ENCODE measurements at places on chromosomes 1 and 21.

- no peak for DNase-seq
Observed at GRCh38 chr21:25509862-25510261, 97.4 kb downstream of the MRPL39 start.

DNA sequence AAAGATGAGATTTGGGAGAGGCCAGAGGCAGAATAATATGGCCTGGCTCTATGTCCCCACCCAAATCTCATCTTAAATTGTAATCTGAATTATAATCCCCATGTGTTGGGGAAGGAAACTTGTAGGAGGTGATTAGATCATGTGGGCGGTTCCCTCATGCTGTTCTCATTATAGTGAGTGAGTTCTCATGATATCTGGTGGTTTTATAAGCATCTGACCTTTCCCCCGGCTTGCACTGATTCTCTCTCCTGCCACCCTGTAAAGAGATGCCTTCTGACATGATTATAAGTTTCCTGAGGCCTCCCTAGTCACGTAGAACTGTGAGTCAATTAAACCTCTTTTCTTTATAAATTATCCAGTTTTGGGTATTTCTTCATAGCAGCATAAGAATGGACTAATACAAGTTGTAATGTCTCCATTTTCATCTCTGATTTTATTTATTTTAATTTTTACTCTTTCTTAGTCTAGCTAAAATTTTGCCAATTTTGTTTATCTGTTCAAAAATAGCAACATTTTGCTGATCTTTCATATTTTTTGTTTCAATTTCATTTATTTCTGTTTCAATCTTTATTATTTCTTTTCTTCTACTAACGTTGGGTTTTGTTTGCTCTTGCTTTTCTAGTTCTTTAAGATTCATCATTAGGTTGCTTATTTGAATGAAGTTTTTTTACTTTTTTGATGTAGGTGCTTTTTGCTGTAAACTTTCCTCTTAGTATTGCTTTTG, 67.0 kb upstream of the ZRANB2 start:
- DNase-seq = no peak

GRCh38 chr21:32812035-32812434, 40.5 kb upstream of the PAXBP1 start:
- no peak for DNase-seq

- no peak for DNase-seq
Observed at GRCh38 chr1:85555867-85556573, 24.5 kb upstream of the CCN1 start.

GRCh38 chr1:86478416-86479156, 9.9 kb downstream of the CLCA1 start:
- DNase-seq = no peak

- DNase-seq = no peak
Observed at GRCh38 chr1:28328228-28328648, 602 bp upstream of the MED18 start.

- no peak for DNase-seq
Observed at GRCh38 chr1:172421974-172422604, 1.6 kb downstream of the C1orf105 start.

DNA sequence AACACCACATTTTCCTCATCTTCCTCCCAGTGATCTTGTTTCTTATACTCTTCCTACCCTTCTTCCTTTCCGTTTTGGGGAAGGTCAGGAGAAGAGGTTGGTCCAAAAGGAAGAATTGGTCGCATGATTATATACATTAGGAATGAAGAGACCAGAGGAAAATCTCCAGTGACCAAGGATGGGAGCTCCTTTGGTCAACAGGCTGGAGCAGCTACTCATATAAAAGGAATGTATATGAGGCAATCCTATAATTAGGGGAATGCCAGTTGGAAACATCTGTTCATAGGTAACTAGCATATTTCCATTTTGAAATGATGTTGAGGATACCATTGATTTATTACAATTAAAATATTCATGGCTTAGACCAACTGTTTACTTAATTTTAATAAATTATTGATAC, 114.5 kb downstream of the LRRC40 start:
- no peak for DNase-seq

GRCh38 chr1:15001317-15001915, 152.1 kb upstream of the TMEM51 start:
- no peak for DNase-seq

DNA sequence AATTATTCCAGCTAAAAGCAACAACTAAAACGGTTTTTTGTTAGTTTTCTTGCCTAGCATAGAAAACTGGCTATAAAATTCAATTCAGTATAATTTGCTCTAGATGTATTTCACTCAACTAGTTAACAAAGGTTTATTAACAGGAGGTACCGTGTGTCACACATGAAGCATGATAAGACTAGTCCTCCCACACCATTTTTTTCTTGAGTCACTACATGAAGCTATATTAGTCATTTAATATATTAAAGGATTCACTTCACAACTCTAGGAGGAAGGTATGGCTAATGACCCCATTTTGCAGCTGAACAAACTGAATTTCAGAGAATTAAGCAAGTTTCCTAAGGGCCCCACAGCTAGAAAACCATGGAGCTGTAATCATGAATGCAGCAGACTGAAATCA, 307.8 kb upstream of the USP25 start:
- DNase-seq = no peak

DNA sequence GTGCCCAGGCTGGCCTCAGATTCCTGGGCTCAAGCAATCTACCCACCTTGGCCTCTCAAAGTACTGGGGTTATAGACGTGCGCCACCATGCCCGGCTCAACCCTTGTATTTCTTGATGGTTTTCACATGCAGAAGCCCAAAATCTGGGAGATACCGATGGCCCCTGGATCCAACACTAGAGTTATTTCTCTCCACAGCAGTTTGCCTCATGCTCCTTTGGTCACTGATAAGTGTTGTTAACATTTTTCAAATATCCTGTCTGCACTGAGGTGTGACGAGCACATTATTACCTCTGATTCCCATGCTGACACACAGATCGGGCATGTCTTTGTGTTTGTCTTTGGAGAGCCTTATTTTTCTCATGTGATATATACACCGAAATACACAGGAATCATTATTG, 107.0 kb downstream of the KIF26B start:
- DNase-seq = peak; percentile 34

DNA sequence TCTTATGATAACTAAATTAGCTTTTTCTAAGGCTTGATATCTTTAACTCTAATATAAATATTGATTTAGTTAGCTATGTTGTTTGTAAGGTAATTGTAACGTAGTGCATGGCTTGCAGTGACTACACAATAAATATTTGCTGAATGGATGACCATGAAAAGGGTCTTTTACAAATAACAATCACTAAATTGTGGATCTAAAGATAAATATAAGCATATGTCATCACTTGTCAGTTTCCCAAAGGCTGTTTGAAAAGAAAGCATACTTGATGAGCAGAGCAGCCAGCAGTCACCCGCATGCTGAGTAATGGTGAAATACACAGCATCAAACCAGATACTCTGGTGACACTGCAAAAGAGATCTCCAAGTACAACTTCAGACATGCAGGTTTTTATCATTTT, 92.5 kb upstream of the FMN2 start:
- no peak for DNase-seq

DNA sequence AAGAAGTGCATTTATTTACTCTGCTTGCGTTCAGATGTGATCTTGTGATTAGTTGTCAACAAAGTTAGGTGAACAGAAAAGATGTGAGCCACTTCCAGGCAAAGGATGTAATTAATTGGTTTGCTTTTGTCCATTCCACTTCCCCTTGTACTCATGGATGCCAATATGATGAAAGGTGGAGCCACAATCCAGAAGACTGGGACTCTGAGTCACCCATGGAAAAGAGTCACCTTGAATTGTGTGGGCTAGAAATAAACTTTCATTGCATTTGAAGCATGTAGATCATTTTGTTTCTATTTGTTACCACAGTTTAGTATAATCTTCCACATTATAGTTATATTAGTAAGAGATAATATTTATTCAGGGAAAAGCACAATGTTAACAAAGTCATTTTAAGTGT, 684.2 kb downstream of the LTN1 start:
- no peak for DNase-seq

DNA sequence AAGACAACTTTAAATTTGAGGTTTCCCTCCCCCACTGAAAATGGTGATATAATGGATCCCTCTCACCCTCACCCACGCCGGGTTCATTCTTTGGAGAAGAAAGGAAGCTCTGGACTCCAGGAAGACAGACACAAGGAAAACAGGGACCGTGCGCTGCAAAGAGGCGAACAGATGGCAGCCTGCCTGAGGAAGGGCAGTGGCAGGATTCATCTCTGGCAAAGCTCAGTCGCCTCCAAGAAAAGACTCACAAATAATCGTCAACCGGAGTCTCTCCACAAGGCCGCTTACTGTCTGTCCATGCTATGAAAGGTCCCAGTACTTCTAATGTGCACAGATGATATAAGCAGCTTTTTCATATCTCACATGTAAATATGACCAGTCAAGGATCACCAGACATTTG, 110.3 kb downstream of the TIAM1 start:
- DNase-seq = no peak

- no peak for DNase-seq
Observed at GRCh38 chr1:78688697-78689096, 39.1 kb downstream of the IFI44 start.

DNA sequence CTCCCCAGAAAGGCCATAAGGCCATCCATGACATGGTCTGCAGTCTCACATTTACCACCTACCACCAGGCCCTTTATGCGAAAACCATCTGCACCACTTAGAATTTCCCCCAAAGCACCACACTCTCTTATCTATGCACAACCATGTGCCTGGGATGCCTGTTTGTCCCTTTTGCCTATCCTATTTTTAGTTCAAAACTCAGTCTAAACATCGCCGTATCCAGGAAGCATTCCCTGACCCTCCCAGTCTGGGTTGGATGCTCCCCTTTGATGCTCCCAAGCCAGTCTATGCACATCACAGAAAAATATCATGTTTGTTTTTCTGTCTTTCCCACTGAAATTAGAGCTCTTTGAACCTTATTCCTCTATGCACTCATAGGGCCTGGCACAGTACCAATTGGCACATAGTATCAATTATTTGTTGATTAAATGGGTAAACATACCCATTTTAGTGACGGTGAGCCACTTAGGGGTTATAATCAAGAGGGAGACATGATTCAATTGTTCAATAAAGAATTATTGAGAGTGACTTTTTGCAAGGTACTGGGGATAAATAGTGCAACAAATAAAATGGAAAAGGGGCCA, 6.7 kb downstream of the MPL start:
- DNase-seq = no peak

DNA sequence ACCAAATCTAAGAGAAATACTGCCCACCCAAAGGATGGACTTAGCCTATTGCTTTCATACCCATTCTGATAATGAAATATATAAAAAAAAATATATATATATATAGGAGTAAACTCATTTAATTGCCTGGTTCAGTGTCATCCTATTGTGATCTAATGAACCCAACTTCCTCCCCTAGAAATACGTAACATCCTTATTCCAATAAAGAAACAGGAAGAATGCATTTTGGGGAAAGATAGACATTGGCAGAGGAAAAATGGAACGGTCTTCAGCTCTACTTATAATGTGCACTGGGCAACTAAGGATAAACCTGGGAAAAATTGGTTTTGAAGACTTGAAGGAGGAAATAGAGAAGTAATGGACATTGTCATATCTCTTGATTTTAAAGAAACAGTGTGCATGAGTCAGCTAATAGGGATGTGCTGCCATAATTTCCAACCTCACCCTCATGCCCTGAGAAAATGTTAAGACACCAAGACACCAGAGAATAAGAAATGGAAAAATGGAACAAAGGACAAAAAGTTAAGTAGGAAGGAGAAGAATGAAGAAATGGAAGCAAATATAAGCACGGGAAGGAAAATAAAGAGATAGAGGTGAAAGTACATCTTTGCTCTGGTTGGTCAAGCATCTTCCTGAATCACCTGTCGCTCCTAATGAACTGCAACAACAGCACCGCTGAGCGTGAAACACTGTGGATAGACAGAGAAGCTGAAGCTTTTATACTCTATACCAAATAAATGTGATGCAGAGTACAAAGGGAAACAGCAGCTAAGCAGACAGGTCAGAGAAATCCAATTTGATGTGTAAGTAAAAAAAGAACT, 5.4 kb downstream of the UBR4 start:
- DNase-seq = no peak

- no peak for DNase-seq
Observed at GRCh38 chr1:234279021-234279420, 94.2 kb upstream of the COA6 start.

GRCh38 chr1:163291461-163291860, 30.3 kb upstream of the NUF2 start:
- no peak for DNase-seq
